B cell (primary cell): ENCODE measurements at places on chromosomes 2 and 18. TPM values are rescaled to one million over a fixed set of nuclear protein-coding genes. Genes with fewer than 3 reads are reported as not detected.

- no peaks in the 10 kb centered on the region for H3K4me1 ChIP-seq
- no peak overlapping the region for H3K4me3 ChIP-seq
- no peaks in the 10 kb centered on the region for H3K36me3 ChIP-seq
- H3K27ac ChIP-seq: no peak overlapping the region
- no peaks in the 10 kb centered on the region for H3K27me3 ChIP-seq
Observed at GRCh38 chr2:146461068-146461467, 1383.8 kb upstream of the ACVR2A start.

DNA sequence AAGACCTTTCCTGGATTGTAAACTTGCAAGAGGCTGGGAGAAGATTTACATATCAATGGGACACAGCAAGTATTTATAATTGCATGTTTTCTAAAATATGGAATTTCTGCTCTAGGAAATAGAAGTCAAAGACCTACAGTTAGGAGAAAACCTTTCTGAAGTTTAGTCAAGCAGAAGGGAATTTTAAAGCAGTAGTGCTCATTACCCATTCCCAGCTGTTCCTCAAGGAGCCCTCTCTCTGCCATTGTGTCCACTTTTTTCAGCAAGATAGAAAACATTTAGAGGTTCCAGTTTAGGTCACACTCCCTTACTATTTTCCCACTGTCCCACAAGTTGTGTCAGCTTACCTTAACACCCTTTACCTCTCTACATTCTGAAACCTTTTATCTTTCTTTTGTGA, 584.0 kb upstream of the CHAC2 start:
- no peaks in the 10 kb centered on the region for H3K27me3 ChIP-seq
- H3K27ac ChIP-seq: no peak overlapping the region
- H3K4me3 ChIP-seq: no peak overlapping the region
- DNase-seq: no peak
- H3K4me1 ChIP-seq: no peaks in the 10 kb centered on the region
- H3K36me3 ChIP-seq: no peaks in the 10 kb centered on the region

DNA sequence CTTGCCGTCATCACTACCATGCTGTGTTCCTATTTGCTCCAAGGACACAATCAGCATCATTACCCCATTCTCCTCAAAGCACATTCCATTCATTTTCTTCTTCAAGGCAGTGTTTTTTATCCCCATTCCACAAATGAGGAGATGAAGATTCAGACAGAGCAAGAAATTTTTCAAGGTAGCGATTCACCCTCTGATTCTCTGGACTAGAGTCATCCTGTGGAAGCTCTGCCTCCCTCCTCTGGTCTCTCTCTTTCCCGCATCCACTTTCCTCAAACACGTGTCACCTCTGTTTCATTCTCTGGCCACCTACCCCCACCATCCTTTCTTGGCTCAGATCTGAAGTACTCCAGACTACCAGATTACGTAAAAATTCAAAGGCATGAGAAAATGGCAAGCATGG, 297.9 kb downstream of the SOX11 start:
- no peak overlapping the region for H3K4me3 ChIP-seq
- no peak for DNase-seq
- no peaks in the 10 kb centered on the region for H3K27me3 ChIP-seq
- H3K36me3 ChIP-seq: no peaks in the 10 kb centered on the region

- H3K27me3 ChIP-seq: no peaks in the 10 kb centered on the region
- H3K4me3 ChIP-seq: no peak overlapping the region
- no peak overlapping the region for H3K27ac ChIP-seq
- no peak for DNase-seq
- H3K36me3 ChIP-seq: no peaks in the 10 kb centered on the region
Observed at GRCh38 chr2:39217192-39217550, 26.6 kb downstream of the CDKL4 start.

DNA sequence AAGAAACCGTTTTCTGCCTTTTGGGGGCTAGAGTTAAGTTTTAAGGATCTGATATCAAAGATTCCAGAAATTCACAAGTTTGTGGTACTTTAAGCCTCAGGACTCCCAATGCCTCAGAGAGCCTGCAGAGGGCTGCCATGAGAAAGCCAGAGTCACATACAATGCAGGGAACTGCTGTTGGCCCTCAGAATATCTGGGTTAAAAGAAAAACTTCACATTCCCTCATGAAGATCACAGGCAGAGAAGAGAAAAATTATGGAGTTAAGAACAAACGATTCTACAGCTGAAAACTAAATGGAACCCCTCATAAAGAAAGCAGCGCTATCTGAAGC, 39.5 kb downstream of the HDAC4 start:
- no peaks in the 10 kb centered on the region for H3K4me1 ChIP-seq
- H3K36me3 ChIP-seq: no peaks in the 10 kb centered on the region
- no peak overlapping the region for H3K27ac ChIP-seq
- no peaks in the 10 kb centered on the region for H3K27me3 ChIP-seq

- DNase-seq: peak; percentile 79
- H3K4me3 ChIP-seq: no peak overlapping the region
- peaks cover 27% of the 10 kb centered on the region for H3K36me3 ChIP-seq
- H3K4me1 ChIP-seq: no peaks in the 10 kb centered on the region
- no peak overlapping the region for H3K27ac ChIP-seq
Observed at GRCh38 chr2:223779877-223780276, 57.5 kb downstream of the AP1S3 start.

SERPINB13 gene
- total RNA-seq: not detected in 2 replicates

UGT1A5 gene
- not detected in 2 replicates for total RNA-seq

SAG gene
- total RNA-seq: 0.17 and 1.1 TPM in 2 replicates
